ENCODE measurements at places on chromosomes 13 and 19. TPM values are rescaled to one million over a fixed set of nuclear protein-coding genes. Genes with fewer than 3 reads are reported as not detected.
A peak's percentile ranks its signal among the peaks of the same experiment; 100 is the strongest.

DNA sequence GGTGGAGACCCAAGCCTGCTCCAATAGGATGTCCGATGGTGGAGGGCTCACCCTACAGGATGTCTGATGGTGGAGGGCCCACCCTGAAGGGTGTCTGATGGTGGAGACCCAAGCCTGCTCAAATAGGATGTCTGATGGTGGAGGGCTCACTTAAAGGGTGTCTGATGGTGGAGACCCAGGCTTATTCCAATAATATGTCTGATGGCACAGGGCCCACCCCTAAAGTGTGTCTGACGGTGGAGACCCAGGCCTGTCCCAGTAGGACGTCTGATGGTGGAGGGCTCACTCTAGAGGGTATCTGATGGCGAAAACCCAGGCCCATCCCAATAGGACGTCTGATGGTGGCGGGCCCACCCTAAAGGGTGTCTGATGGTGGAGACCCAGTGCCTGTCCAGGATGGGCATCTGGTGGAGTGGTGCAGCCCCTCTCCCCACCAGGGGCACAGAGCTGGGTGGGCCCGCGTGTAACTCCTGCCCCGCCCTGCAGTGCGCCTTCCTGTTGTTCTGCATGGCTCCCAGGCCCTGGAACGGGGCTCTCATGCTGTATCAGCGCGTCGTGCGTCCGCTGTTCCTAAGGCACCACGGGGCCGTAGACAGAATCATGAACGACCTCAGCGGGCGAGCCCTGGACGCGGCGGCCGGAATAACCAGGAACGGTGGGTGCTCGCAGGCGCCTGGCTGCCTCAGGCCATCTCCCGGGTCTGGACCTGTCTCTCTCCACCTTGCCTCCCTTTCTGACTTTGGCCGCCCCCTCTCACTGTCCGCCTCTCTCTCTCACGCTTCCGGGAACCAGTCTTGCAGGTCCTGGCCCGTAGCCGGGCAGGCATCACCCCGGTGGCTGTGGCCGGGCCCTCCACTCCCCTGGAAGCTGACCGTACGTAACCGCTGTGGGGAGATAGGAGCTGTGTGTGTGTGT lies 5.1 kb downstream of the REEP6 start:
- DNase-seq, result no peak

GRCh38 chr19:4851551-4852290 lies 15.7 kb downstream of the PLIN3 start:
- peak; percentile 28 for DNase-seq

- DNase-seq, result no peak
Measured at GRCh38 chr13:42056146-42056545, 7.7 kb downstream of the DGKH start.

GRCh38 chr13:99975626-99976025 lies 4.1 kb upstream of the ZIC5 start:
- no peak for DNase-seq

Gene ZNF540
- 7.2 TPM for polyA plus RNA-seq

DNA sequence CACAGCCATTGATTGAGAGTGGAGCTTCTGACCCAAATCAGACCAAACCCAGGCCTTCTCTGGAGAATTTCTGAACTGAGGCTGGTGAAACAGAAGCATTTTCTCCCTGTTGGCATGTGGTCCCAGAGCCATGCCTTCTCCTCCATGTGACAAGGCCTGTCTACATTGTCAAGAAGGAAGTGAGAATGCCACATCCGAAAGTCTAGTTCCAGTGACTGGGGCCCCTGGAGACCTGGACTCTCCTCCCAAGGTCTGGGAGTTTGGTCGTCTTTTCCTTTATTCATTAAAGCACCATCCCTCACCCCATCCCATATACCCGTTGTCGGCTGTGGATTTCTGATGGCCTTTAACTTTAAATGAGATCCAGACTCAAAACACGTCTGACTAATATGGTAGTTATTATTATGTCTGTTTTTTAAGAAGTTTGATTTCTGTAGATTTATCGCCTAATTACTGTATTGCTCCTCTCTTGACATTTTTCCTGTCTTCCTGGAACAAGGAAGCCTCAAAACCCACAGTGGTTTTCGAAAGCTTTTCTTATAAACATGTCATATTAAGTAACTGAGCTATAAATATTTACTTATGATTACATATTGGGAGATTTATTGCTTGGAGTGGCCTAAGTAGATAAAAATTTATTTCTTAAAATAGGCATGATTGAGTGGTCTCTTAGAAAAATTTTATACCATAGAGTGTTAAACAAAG lies 128.3 kb upstream of the FRY start:
- no peak for DNase-seq

DNA sequence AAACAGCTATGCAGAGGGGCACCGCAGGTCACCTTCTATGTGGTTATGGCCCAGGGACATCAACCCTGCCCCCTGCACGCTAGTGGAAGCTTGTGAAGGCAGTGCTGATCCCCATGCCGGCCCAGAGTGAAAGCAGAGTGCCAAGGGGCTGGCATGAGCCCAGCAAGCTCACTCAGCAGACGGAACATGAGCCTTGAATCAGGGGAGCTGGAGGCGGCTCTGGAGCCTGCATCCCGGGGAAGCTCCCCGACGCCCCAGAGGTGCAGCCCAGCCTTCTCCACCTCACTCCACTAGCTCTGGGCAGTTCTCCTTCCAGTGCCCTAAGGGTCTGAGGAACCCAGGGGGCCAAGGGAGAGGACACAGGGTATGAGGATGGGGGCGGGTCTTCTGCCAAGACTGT lies 19.0 kb upstream of the ISYNA1 start:
- no peak for DNase-seq

- DNase-seq, result peak; percentile 31
Measured at GRCh38 chr13:40777166-40777808, 6.3 kb upstream of the MRPS31 start.

Gene OVOL3
- not detected for polyA plus RNA-seq

GRCh38 chr19:34575206-34575605 lies 93.6 kb downstream of the WTIP start:
- DNase-seq, result no peak

GRCh38 chr13:101309014-101309619 lies 107.2 kb downstream of the NALCN start:
- DNase-seq, result no peak

Data from right lung (tissue), 10 donors.